PC-3 (cell line): ENCODE measurements at places on chromosomes 7 and 10. TPM values are rescaled to one million over a fixed set of nuclear protein-coding genes. Genes with fewer than 3 reads are reported as not detected.

The RADIL gene
- 5.6 and 9.3 TPM in 2 replicates for total RNA-seq

DNA sequence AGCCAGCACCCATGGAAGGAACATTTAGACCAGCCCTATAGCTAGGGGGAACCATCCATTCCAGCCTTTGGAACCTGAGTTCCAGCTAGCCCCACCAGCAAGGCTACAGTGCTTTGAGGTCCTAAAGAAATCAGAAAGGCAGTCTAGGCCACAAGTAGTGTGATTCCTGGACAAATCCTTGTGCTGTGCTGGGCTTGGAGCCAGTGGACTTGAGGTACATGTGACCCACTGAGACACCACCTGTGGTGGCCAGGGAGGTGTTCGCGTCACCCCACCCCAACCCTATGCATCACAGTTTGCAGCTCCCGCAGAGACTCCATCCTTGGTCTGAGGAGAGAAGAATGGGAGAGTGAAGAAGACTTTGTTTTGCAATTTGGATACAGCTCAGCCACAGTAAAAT is 31.8 kb downstream of the ZNF277 start:
- no peaks in the 10 kb centered on the region for H3K36me3 ChIP-seq
- no peak overlapping the region for H3K4me3 ChIP-seq
- peak; percentile 34 for DNase-seq

DNA sequence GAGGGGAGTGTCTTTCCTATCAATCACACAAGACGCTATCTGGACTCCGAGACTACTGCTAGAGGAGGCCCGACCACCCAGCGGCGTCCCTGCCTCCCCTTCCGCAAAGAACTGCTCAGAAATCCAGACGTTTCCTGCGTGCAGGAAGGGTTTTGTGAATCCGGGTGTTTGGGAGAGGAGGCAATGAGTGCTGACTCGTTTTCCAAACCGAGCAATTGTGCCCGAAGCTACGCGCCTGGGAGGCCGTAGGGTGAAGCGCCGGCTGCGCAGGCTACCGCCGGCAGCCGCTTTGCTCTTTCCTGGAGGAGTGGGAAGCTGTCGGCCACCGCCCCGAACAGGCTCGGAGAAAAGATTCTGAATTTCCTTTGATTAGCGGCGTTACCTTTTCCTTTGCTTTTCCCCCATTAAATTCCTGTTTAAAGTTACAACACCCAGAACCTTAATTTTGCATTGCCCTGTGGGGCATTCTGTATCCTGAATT is 5.3 kb downstream of the VAX1 start:
- DNase-seq, result no peak
- H3K36me3 ChIP-seq, result no peaks in the 10 kb centered on the region
- no peak overlapping the region for H3K4me3 ChIP-seq

The GHRHR gene
- total RNA-seq, result not detected in 2 replicates

DNA sequence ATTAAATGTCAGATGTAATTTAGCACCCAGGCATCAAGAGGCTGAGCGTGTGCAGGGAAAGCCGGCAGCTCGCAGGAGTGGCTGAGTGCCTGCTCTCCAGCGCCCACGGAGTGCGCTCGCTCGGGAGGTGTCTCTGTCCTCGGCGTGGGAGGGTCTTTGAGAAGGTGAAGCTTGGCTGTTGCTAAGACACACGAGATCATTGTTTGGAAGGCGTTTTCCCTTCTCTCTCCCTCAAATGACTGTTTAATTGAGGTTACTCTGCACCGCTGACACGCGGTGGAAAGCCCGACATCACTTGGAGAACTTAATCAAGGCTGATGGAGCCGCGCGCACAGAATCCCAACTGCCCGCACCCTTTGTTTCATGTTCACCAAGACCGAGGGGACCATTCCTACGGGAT is 414.6 kb downstream of the DNAJB6 start:
- no peaks in the 10 kb centered on the region for H3K27me3 ChIP-seq
- DNase-seq, result no peak
- no peak overlapping the region for H3K4me3 ChIP-seq
- no peaks in the 10 kb centered on the region for H3K4me1 ChIP-seq

DNA sequence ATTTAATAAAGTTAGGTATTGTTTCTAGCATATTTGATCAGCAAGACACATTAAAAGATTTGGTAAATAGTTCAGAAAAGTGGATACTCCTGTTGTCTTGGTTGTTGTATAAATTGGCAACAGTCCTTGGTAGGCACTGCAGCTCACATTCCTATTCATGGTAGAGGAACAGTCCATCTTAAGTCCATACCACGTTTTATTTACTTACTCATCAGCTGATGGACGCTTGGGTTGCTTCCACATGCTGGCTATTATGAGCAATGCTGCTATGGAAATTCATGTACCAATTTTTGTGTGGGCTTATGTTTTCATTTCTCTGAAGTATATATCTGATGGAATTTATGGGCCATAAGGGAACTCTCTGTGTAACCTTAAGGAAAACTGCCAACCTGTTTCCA is 43.3 kb downstream of the C10orf120 start:
- H3K27me3 ChIP-seq, result peaks cover 56% of the 10 kb centered on the region
- no peak overlapping the region for H3K27ac ChIP-seq
- no peaks in the 10 kb centered on the region for H3K36me3 ChIP-seq
- H3K4me3 ChIP-seq, result no peak overlapping the region
- H3K4me1 ChIP-seq, result no peaks in the 10 kb centered on the region
- DNase-seq, result no peak

GRCh38 chr7:71511361-71511807 is 379.4 kb downstream of the GALNT17 start:
- no peak overlapping the region for H3K4me3 ChIP-seq
- no peaks in the 10 kb centered on the region for H3K36me3 ChIP-seq
- no peaks in the 10 kb centered on the region for H3K27me3 ChIP-seq
- H3K27ac ChIP-seq, result no peak overlapping the region
- H3K4me1 ChIP-seq, result no peaks in the 10 kb centered on the region
- no peak for DNase-seq

GRCh38 chr10:95440756-95441546 is 120.2 kb downstream of the SORBS1 start:
- peaks cover 12% of the 10 kb centered on the region for H3K4me1 ChIP-seq
- H3K27ac ChIP-seq, result no peak overlapping the region
- no peak for DNase-seq
- no peaks in the 10 kb centered on the region for H3K27me3 ChIP-seq

The INA gene
- not detected in 2 replicates for total RNA-seq

DNA sequence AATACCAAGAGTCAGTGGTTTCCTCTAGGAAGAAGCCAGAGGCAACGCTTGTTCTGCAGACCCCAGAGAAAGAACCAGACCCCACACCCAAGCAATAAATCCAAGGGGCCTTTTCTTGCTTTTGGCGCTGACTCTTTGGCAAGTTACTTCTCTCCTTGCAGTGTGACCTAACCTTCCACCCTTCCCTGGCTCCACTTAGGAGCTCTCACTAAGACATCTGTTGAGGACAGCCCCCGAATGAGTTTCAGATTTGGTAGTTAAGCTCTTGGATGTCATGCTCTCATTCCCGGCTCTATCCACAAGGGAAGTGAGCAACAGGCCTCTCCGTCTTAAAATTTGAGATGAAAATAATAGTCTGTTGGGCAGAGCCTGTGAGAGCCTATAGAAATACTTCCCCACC is 50.6 kb upstream of the FAM204A start:
- H3K4me3 ChIP-seq, result no peak overlapping the region
- H3K4me1 ChIP-seq, result no peaks in the 10 kb centered on the region
- no peaks in the 10 kb centered on the region for H3K36me3 ChIP-seq
- no peak overlapping the region for H3K27ac ChIP-seq

DNA sequence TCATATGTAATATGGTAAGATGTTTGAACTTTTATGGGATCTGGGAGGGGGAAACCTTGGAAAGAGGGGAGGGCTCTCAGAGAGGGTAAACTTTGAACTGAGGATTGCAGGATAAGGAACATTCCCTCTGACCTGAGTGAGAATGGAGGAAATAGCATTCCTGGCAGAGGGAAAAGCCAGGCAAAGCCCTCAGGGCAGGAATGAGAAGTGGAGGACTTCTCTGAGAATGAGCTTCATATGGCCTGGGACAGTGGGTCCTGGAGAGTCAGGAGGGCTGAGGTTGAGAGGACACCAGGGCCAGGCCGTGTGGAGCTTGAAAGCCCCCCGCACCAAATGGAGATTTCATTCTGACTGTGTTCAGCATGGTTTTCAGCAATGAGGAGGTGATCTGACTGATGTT is 34.2 kb downstream of the NPVF start:
- peaks cover 24% of the 10 kb centered on the region; the same call in 1 of the 2 replicates for H3K27me3 ChIP-seq
- no peaks in the 10 kb centered on the region for H3K36me3 ChIP-seq
- no peak overlapping the region for H3K4me3 ChIP-seq

DNA sequence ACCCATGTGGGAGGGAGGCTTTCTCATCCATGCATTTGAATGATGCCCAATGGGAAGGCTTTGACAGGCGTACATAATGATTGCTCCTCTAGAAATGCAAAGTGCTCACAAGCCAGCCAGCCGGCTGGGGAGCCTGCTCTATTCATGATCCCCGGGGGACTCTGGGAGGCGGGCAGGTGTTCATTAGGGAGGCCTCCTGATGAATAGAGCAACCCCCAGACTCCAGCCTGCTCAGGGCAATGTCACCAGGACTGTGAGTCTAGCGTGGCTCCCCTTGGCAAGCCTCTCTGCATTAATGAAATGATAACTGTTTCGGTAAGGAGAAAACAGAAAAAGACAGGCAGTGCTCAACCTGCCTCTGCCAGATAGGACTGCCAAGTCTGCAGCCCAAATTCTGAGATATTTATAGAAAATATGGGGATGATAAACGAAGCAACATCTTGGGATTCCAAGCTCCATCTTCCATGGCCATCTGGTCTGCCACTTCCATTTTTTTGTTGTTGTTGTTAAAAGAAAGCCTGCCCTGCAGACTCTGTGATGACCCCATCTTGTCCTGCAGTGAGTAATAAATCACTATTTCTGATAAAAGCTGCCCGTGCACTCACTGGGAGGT is 236.4 kb downstream of the PRPF18 start:
- H3K4me1 ChIP-seq, result no peaks in the 10 kb centered on the region
- no peaks in the 10 kb centered on the region for H3K36me3 ChIP-seq
- DNase-seq, result no peak
- no peak overlapping the region for H3K27ac ChIP-seq
- no peak overlapping the region for H3K4me3 ChIP-seq

- H3K27me3 ChIP-seq, result no peaks in the 10 kb centered on the region
- no peak for DNase-seq
- no peaks in the 10 kb centered on the region for H3K36me3 ChIP-seq
- no peak overlapping the region for H3K4me3 ChIP-seq
These were observed 500.2 kb upstream of the GALNT17 start for GRCh38 chr7:70631718-70632117.

DNA sequence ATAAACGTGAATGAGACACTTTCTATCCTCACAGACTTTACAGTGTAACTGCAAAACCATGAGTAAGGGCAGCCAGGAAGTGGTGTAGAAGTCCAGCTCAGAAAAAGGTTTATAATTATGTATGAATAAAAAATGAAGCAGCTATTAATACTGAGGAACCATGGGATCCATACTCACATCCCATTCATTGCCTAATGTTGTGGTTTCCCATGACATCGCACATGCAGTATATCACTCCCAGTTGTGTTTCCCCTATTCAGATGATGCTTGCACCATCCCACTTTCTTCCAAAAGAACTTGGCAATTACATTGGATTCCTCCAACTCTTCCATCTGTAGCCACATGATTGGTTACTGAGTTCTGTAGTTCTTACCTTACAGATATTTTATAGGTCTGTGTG is 74.5 kb upstream of the SEMA3D start:
- no peaks in the 10 kb centered on the region for H3K36me3 ChIP-seq
- H3K4me3 ChIP-seq, result no peak overlapping the region
- no peak overlapping the region for H3K27ac ChIP-seq
- no peaks in the 10 kb centered on the region for H3K27me3 ChIP-seq

The RBM17 gene
- total RNA-seq, result 28.4 and 42.0 TPM in 2 replicates

The PGAM2 gene
- total RNA-seq, result 0.35 and 0.95 TPM in 2 replicates

GRCh38 chr7:47474937-47475879 is 106.7 kb downstream of the TNS3 start:
- H3K27me3 ChIP-seq, result no peaks in the 10 kb centered on the region
- no peaks in the 10 kb centered on the region; the same call in 1 of the 2 replicates for H3K36me3 ChIP-seq
- peaks cover 31% of the 10 kb centered on the region for H3K4me1 ChIP-seq
- H3K27ac ChIP-seq, result peak overlapping the region; percentile 78
- peak; percentile 96 for DNase-seq

GRCh38 chr10:90125456-90126255 is 424.3 kb downstream of the KIF20B start:
- DNase-seq, result no peak
- H3K27ac ChIP-seq, result no peak overlapping the region

DNA sequence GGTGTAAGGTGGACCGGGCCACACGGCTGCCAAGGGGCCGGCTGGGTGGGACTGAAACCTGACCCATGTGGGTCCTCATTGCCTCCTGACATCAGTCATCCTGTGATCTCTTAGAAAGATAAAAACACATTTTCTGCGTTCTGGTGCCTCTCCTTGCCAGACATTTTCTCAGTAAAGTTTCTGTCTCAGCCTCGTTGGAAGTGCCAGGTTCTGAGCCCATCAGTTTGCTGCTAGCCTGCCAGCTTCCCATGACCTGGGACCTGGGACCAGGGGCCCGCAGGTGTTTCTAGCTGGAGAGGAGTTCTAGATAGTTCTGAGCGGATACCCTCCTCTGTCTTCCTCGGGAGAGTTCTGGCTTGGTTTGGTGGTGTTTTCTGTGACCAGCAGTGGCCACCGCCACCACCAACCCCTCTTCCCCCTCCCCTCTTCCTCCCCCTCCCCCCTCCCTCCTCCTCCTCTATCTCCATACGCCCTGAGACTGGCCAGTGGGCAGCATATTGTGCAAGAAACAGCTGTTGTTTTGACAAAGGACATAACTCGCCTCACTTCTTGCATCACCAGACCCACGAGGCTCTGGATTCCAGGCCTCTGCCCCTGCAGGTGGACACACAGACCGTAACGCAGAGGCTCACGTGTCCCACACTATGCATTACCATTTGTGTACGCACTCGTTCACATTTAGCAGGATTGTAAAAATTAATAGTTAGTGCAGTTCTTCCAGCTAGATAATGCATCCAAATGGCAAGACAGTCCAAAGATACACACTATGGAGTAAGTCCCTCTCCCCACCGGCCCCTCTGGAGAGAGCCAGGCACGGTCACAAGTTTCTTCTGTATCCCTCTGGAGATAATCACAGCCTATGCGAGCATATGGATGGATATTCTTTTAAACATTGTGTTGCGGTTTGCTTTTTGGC is 94.6 kb downstream of the CUX1 start:
- no peaks in the 10 kb centered on the region for H3K27me3 ChIP-seq
- H3K27ac ChIP-seq, result no peak overlapping the region
- H3K4me1 ChIP-seq, result no peaks in the 10 kb centered on the region
- no peak for DNase-seq
- H3K36me3 ChIP-seq, result no peaks in the 10 kb centered on the region; the same call in 1 of the 2 replicates

The SLC29A4 gene
- 6.7 and 8.9 TPM in 2 replicates for total RNA-seq

DNA sequence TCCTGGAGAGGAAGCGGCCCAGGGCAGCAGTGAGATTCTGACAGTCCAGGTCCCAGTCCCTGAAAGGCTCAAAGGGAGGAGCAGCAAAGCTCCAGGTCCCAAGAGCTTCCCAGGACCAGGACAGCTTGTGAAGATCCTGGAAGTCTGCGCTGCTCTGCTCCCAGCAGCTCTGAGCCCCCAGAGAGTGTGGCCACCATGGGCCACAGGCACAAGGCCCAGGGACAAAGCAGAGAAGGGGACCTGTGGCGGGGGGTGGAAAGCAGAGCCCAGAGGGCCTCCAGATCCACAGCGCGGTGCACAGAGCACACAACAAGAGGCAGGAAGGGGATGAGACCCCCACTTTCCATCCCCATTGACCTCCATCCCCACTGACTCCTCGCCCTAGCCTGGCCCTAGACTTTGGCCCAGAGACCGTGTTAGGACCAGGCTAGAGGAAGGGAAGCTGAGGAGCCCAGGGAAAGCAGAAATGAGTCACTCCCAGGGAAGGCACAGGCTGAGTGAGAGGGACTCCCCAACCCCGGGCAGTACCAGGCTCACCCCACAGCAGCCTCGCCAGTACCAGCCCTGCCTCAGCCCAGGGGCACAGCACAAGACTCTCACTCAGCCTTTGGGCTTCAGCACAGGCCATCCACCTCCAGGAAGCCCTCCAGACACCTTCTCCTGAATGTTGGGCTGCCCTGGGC is 75.5 kb downstream of the GRID1 start:
- no peak for DNase-seq
- no peaks in the 10 kb centered on the region for H3K36me3 ChIP-seq
- H3K4me3 ChIP-seq, result no peak overlapping the region
- H3K27ac ChIP-seq, result no peak overlapping the region
